Cardiac fibroblast (primary cell): ENCODE measurements at places on chromosomes 3 and 15.
A peak's percentile ranks its signal among the peaks of the same experiment; 100 is the strongest.

DNA sequence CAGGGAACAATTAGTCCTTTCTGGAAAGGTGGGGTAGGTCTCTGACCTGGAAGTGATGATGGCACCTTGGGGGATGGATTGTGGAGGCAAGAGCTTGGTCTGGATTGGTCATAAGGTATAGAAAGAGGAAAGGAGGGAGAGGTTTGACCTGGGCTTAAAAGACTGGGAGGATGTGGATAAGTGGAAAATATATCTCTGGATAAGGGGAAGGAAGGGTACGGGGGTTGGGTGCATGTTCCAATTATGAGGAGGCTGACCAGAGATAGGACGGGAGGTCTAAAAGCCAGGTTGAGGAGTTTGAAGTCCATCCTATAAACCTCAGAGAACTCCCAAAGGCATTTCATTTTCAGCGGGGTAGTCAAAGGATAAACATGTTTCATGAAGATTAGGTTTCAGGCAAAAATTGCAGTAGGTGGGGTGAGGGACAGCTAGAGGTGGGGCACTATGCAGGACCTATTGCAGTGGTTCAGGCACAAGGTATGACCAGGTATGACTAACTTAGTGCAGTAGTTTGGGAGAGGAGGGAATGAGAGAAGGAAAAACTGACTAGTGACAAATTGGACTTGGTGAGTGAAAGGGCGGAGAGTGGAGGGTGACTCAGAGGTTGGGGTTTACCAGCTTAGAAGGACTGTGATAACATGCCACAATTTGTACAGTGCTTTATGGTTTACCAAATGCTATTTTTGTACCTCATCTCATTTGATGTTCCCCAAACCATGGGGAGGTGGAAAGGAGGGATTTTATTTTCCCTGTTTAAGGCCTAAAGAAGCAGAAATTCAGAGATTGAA is 10.7 kb downstream of the PDE8A start:
- DNase-seq: peak; percentile 63

DNA sequence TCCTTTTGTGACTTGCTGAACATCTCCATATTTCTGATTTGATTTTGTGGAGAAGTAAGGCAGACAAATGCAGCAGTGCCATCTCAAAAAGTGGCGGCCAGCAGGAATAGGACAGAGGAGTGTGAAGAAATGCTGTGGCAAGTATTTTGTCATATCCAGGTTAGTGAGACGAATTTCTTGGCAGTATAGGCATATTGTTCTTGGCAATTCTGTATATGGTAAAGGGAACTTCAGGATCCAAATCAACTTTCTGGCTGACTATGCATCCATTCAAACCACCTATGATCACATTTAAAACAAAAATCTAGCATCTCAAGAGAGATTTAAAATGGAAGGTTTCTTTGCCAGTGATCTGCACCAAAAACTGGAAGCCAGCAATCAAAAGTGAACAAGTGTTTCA is 228.0 kb downstream of the DTWD1 start:
- no peak for DNase-seq

- DNase-seq: peak; percentile 97
Observed at GRCh38 chr3:4738737-4739274, 240.4 kb upstream of the BHLHE40 start.

- peak; percentile 93 for DNase-seq
Observed at GRCh38 chr15:71080705-71081104, 34.6 kb upstream of the THSD4 start.

- DNase-seq: no peak
Observed at GRCh38 chr3:35643495-35643894, 4.2 kb downstream of the ARPP21 start.

DNA sequence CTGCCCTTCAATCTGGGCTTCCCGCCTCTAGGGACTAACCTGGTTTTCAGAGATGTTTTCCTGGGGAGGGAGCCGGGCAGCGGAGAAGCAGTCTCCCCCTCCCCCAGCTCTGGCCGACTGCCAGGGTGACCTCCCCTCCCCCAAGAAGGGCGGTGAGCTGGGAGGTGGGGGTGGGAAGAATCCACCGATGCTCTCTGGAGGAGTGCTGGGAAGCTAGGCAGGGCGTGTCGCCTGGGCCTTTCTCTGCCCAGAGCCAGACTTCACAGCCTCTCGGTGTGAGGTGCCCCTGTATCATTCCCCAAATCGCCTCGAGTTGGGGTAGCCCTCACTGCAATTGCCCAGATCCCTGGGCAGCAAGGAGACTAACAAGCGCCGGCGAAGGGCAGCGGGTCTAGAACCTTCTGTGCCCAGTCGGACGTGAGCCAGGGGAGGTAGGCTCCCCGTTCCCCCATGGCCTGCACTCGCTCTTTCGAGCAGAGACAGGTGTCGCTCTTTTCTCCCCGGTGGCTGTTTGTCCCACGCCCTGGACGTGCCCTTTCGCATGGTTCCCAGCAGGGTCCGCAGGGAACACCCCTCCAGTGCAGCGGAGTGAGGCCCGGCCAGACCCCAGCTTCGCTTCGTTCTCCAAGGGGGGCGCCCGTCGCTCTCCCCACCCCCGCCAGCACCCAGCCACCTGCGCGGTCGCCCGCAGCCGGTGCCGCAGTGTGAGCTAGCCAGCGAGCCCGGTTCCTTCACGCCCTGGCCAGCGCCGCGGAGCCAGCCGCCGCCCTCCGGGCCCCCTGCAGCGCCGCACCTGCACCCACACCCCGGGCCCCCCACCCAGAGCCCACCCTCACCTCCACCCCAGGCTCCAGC is 1.1 kb downstream of the RAB6B start:
- no peak for DNase-seq

DNA sequence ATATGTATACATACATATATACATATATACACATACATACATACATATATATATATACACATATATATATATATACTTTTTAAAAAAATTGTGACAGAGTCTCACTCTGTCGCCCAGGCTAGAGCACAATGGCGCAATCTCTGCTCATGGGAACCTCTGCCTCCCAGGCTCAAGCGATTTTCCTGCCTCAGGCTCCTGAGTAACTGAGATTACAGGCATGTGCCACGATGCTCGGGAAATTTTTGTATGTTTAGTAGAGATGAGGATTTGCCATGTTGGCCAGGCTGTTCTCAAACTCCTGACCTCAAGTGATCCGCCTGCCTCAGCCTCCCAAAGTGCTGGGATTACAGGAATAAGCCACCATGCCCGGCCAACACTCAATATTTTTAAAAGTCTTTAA is 302.5 kb downstream of the UNC13C start:
- no peak for DNase-seq

DNA sequence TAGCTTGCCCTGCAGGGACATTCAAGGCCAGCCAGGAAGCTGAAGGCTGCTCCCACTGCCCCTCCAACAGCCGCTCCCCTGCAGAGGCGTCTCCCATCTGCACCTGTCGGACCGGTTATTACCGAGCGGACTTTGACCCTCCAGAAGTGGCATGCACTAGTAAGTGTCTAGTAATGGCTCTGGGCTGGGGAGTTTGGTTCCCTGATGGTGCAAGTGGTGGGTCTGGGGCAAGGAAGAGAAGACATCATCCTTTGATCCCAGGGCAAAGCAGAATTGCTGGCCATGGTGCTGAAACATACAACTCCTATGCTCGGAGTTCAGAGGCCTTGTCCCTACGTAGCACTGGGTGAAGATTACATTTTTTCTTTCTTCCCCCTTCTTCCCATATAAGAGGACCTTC is 311.4 kb downstream of the EPHB1 start:
- DNase-seq: peak; percentile 5

- peak; percentile 55 for DNase-seq
Observed at GRCh38 chr3:178060407-178060806, 475.8 kb upstream of the KCNMB2 start.

GRCh38 chr3:168881804-168882203 is 781.7 kb downstream of the MECOM start:
- peak; percentile 50 for DNase-seq

DNA sequence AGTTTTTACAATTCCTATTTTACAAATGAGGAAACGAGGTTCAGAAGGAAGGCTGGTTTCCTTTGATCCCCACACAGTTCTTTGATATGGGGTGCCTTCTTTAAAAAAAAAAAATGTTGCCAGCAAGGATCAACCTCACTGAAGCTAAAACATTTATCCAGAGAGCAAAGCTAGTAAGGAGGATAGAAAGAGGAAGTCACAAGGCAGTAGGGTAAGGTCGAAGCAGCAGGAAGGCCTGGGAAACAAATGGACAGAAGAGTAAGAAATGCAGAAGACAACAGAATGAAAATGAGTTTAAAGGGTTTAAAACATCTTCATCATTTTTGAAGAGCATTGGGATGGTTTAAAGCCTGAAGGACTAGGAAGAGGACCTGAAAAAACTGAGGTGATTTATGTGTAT is 30.6 kb upstream of the CP start:
- no peak for DNase-seq

DNA sequence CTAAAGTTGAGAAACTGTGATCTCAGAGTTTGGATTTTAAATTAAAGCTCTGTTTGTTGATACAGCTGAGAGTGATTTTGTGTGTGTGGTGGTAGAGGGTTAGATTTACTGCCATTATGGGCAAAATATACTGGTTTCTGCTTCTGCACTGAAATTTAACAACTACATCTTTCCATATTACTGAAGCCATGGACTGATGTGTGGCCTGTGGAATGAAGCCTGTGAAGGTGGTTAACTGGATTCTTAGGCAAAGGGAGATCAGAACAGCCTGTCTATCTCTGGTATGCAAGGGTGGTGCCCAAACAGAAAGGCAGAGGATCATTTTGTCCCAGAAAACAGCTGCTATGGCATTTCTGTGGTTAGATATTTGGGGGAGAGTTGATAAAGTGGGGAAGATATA is 297.3 kb upstream of the THBS1 start:
- DNase-seq: peak; percentile 52

- DNase-seq: peak; percentile 19
Observed at GRCh38 chr3:142459929-142460328, 12.1 kb upstream of the XRN1 start.

DNA sequence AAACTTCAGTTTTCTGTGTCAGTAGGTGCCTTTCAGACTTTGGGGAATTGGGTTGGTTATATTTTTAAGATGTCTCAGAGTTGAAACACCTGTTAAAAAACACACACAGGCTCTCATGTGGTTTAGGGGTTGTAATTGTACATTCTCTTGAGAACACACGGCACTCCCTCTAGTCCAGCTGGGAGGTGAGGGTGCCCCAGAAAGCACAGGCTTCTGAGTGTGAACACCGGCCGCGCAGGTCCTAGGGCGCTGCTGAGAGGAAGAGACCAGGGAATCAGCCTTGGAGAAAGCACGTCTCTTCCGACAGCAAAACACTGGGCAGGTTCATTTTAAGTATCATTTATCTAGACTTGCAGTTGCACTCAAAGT is 68.0 kb upstream of the RPL35A start:
- DNase-seq: no peak

- no peak for DNase-seq
Observed at GRCh38 chr15:81268881-81269601, 54.9 kb downstream of the STARD5 start.

DNA sequence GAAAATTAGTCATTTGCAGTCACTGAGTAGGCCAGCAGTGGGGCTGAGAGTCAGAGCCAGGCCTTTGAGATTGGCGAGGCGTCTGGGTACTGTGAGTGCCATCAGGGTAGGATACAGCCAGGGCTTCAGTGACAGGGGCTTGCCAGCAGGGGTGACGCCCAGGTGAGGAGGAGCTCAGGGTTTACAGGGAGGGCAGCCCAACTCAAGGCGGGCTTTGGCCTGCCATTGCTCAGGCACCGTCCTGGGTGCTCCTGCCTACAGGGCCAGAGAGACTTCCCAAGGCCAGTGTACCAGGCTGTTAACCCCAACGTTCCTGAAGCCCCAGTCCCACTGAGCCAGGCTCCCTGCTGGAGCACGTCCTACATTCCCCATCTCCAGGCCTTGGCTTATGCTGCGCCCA is 152.0 kb downstream of the FBLN2 start:
- DNase-seq: no peak

- DNase-seq: no peak
Observed at GRCh38 chr3:37941608-37942508, 48.7 kb upstream of the VILL start.

- DNase-seq: no peak
Observed at GRCh38 chr3:66371432-66371831, 129.4 kb downstream of the LRIG1 start.

DNA sequence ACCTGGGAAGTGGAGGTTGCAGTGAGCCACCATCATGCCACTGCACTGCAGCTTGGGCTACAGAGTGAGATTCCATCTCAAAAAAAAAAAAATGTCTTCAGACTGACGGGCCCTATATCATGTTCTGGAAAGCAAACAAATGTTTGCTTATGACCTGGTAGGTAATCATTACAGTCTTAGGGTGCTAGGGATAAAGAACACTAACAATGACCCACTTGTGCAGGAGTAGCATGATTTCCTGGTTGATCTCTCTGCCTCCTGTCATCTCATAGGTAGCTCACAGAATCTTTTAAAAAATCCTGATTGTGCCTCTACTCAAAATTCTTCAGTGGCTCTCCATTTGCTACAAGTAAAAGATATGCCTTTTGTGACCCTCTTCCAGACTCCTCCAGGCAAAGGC is 74.5 kb upstream of the TSPAN3 start:
- DNase-seq: no peak

DNA sequence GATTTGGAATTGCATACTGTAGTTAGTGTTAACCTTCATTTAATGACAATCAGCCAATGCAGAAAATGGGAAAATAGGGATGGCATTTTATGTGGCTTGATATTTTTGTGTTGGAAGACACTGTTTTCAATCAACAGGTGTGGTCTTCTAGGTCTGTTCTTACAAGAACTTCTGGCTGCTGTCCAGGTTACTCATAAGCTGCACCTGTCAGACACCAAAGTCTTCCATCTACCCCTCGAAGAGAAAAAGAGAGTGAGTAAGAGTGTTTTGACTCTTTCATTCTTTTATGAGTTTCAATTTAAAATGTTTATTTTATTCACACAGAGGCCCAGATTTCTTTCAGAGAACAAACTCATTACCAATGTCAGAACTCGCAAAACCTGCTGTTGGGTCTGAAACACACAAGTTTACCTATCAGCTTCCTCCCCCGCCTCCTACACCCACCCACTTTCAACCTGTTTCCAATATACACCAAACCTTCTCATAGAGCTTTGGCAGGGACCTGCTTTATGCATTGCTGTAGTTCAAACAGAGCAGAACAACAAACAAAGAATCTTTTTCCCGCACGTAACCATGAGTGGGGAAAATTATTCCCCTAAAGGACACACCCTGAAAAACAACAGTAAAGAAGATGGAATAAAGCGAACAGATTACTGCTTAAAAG is 767.7 kb upstream of the ALCAM start:
- no peak for DNase-seq

GRCh38 chr3:186922790-186923189 is 7.5 kb upstream of the ST6GAL1 start:
- no peak for DNase-seq

GRCh38 chr3:178532476-178532875 is 3.8 kb upstream of the KCNMB2 start:
- peak; percentile 6 for DNase-seq

DNA sequence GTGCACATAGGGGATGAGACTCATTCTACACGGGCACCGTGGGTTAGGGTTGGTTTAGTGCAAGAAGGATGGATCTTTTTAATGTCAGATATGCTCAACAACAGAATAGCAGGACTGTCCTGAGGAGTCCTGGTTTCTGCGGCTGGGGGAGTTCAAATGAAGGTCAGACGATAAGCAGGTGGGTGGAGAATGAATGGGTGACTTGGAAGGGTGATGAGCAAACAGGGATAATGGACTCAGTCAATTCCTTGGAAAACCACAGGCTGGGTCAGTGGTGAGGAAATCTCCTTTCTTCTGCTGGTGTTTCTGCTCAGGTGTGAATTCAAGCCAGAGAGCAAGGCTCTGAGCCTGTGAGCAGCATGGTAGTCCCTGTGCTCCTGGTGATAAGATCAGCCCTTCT is 59.9 kb downstream of the MESD start:
- DNase-seq: no peak

- peak; percentile 62 for DNase-seq
Observed at GRCh38 chr3:64214381-64215018, 10.8 kb downstream of the PRICKLE2 start.

GRCh38 chr3:4493941-4494894 is 1.1 kb downstream of the ITPR1 start:
- peak; percentile 42 for DNase-seq
